ENCODE measurements at places on chromosomes 4 and X. TPM values are rescaled to one million over a fixed set of nuclear protein-coding genes. Genes with fewer than 3 reads are reported as not detected.

The GSX2 gene
- polyA plus RNA-seq: not detected

The SRPX gene
- polyA plus RNA-seq: 10.0 TPM

The PCDH19 gene
- 2.1 TPM for polyA plus RNA-seq

The SERPINA7 gene
- polyA plus RNA-seq: 0.23 TPM

- DNase-seq: no peak
Measured at GRCh38 chr4:127217586-127218229, 415.0 kb upstream of the INTU start.

DNA sequence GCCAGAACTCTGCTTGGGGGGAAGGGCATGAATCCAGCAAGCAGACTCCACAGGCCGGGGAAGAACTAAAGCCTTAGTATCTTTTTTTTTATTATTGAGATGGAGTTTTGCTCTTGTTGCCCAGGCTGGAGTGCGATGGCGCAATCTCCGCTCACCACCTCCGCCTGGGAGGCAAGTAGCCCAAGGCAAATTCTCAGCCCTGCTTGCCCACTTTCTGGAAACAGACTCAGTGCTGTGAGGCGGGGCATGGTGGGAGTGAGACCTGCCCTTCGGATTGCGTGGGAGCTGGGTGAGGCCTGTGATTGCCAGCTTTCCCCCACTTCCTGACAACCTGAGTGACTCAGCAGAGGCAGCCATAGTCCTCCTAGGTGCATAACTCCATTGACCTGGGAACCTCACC lies 348.8 kb downstream of the GASK1B start:
- no peak for DNase-seq

DNA sequence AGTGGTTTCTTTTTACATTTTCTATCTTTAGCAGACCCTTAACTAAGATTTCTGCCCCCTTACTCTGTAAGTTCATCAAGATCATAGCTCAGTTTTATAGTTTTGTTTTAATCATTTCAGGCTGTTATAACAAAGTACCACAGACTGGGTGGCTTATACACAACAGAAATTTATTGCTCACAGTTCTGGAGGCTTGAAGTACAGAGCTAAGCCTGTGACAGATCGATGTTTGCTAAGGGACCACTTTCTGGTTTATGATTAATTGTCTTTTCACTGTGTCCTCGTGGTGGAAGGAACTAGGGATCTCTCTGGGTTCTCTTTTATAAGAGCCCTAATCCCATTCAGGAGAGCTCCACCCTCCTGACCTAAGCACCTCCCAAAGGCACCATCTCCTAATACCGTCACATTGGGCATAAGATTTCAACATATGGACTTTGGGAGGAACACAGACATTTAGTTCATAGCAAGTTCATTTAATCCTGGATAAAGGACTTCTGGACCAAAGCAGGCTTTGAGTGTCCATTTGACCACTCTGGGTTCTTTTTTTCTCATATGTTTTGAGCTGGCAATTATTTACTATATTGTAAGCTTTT lies 137.0 kb upstream of the IL15 start:
- no peak for DNase-seq

GRCh38 chr4:5477613-5478012 lies 230.7 kb downstream of the EVC2 start:
- DNase-seq: no peak

DNA sequence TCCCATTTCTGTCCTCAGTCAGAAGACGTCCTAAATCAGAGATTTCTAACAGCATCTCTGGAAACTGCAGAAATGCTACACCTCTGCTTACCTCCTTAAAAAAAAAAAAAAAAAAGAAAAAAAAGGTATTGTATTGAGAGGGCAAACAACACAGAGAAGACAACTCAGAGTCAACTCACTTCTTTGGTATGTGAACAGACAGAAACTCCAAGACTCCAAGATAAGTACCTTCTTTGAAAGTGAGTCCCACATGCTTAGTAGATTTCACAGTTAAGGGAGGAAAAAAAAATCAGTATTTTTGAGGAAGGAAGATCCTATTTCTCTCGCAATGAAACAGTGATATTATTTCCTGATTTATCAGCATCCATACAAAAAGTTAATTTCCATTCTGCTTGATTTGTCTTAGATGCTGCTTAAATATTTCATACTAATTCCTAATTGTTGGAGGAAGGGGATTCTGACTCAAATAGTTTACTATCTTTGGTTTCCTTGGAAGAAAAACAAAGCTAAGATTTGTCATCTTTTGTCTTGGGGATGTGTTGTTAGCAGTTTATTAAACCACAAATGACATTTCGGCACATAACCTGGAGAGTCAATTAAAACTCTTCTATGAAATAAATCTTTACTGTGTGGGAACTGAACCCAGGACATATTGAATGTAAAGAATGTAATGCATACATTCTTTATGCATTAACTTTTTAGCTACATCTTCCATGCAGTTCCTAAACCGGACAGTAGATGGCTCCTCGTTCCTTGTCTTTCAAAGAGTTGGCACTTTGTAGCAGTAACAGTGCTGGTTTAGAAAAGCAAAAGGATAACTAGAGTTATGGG lies 4.7 kb downstream of the RASGEF1B start:
- DNase-seq: peak; percentile 57

DNA sequence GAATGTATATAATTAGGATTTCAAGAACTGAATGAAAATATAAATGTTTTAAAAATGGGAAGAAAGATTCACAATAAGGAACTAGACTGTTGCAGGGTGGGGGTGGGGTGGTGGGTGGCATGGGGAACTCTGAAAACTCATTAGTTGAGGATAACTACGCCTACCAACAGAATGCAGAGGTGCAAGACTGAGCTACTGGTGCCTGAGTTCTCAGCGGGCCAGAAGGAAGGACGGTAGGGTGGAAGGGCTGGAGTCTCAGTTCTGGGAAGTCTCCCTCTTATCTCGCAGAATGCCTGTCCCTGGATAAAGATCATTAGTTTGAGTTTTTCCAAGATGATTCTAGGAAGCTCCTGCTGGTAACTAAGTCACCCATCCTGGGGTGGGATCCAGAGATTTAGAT lies 1.3 kb upstream of the SOD3 start:
- no peak for DNase-seq

GRCh38 chr4:88137112-88137511 lies 21.3 kb downstream of the ABCG2 start:
- DNase-seq: no peak

DNA sequence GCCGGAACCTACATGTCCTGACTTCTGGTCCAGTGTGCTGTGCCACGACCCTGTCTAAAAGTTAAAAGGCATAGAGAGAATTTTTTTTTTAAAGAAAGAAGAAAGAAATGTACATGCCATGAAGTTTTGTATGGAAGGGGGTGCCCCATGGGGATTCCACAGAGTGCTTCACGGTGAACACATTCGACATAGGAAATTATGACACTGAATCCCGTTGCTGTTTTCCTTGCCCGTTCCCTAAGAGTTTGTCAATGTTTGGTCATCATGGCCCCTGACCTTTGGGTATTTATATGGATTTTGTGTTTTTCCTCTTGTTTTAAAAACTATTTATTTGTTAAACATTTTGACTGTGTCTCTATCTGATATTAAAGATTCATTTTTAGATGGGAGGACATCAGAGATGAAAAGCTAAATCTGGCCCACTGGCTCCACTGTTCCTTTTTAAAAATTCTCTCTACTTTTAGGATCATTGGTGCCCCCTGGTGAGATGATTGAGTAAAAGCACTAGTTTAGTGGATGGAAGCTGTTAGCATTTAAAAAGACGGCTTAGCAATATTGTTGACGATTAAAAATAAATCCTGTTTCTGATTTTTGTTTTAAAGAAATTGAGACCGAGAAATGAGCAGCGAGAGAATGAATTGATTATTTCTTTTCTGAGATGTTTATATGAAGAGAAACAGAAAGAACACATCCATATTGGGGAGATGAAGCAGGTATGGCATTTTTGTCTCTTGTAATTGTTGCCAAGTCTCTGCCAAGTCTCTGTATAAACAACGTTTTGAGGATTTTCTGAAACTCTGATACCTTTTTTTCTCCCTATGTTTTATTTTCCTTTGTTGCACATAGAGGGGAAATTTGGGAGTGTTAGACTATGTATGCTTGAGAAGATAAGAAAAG lies 75.0 kb downstream of the PTTG2 start:
- no peak for DNase-seq

DNA sequence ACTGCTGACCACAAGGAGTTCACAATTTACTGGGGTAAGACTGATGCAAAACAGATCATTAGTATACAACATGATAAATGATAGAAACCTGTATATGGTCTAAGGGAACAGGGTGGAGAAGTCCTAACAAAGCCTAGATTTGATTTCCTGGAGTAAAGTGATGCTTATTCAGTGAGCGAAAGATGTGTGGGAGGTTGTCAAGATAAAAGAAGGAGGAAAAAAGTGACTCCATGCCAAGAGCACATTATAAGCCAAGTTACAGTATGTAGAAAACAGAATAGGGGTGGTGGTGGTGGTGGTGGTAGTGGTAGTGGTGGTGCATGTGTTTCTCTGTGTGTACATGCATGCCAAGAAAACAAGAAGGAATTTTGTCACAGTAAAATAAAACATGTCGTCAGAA lies 325.2 kb downstream of the MAPK10 start:
- no peak for DNase-seq

- no peak for DNase-seq
Measured at GRCh38 chr4:99683895-99684294, 26.3 kb upstream of the C4orf54 start.

Data from renal cortex interstitium (tissue), 15 donors.